Activated CD8-positive, alpha-beta memory T cell treated with anti-CD3 and anti-CD28 coated beads, Interleukin-2, amount 10 ng/mL, durations not matched to agents 7 days and 5 days (primary cell): ENCODE measurements at places on chromosomes 7 and 10. TPM values are rescaled to one million over a fixed set of nuclear protein-coding genes. Genes with fewer than 3 reads are reported as not detected.

- DNase-seq: no peak
Observed at GRCh38 chr10:31836569-31837406, 91.8 kb downstream of the ARHGAP12 start.

GRCh38 chr10:13272164-13272571, 27.7 kb downstream of the PHYH start:
- DNase-seq: no peak

DNA sequence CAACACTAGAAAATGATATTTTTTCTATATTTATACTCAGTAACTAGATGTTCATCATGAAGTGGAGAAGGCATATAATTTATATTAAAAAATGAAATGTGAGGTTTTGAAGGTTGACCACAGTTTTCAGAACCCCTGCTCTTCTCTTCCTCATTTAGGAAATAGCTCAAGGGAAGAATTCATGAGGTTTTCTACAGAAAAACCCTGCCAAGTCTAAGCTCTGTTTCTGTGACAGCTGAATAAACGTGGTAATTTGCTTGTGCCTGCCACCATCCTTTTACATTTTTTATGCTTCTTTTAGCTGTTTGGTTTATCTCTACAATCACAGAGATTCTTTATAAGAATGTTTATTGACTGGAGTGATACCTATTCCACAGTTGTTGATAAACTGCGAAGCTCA, 630.3 kb upstream of the POT1 start:
- DNase-seq: no peak

GRCh38 chr10:86348321-86349210, 18.0 kb downstream of the GRID1 start:
- no peak for DNase-seq

DNA sequence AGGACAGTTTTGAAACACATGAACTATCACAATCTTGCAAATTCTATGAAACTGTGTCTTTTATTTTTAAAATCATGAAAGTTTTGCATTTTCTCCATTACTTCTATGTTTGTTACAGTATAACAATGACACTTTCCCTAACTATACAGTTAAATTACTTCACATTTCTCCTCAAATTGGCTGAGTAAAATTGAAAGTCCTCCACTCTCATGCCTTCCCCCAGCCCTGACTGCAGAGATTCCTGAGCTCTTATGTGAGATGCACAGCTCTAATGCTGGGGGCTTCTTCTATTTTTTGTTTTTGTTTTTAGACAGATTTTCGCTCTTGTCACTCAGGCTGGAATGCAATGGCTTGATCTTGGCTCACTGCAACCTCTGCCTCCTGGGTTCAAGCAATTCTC, 22.7 kb upstream of the MAP3K8 start:
- no peak for DNase-seq

The SLC16A9 gene
- 0.16 TPM for total RNA-seq

DNA sequence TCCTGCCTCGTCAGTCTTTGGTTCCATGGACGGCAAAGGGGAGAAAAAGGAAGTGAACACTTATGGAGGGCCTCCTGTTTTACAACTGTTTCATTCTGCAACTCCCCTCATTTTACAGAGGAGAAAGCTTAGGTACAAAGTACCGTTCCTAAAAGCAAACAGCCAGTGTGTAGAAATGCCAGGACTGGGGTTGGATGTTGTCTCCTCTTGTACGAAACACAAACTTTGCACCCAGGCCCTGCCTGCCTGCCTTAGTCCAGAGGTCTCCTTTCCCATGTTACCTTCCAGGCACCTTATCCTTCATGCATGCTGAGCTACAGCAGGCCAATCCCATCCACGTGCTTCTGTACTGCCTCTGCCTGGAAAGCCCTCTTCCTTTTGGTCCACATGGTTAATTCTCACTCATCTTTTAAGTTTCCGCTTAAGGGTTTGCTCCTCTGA, 86.0 kb downstream of the ICA1 start:
- DNase-seq: no peak

GRCh38 chr7:151853896-151854719, 22.8 kb downstream of the PRKAG2 start:
- DNase-seq: no peak

DNA sequence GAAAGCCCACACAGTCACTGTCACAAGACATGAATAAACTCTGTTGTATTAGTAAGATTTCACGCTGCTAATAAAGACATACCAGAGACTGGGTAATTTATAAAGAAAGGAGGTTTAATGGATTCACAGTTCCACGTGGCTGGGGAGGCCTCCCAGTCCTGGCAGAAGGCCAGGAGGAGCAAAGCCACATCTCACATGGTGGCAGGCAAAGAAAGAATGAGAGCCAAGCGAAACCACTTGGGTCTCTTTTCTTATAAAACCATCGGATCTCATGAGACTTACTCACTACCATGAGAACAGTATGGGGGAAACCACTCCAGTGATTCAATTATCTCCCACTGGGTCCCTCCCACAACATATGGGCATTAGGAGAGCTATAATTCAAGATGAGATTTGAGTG, 110.2 kb downstream of the ST8SIA6 start:
- DNase-seq: no peak

DNA sequence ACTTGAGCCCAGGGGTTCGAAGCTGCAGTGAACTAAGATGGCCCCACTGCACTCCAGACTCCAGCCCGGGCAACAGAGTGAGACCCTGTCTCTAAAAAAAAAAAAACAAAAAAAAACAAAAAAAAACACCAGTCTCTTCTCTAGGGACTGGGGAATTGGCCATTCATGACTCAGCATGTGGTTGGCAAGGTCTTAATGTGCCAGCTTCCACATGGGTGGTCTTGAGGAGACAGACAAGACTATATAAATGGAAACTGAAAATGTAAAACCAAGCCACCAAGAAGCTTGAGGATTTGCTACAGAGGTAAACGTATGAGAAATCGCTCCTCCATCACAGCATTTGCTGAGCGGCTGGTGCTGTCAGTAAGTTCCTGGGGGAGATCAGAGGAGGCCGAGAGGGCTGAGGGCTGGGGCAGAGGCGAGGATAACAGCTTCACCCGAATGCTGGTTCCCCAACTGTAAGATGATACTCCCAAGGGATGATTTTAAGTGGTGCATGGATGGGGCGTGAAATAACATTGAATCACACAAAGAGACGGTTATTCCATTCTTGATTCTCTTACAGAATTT, 128.7 kb downstream of the C10orf105 start:
- DNase-seq: no peak

DNA sequence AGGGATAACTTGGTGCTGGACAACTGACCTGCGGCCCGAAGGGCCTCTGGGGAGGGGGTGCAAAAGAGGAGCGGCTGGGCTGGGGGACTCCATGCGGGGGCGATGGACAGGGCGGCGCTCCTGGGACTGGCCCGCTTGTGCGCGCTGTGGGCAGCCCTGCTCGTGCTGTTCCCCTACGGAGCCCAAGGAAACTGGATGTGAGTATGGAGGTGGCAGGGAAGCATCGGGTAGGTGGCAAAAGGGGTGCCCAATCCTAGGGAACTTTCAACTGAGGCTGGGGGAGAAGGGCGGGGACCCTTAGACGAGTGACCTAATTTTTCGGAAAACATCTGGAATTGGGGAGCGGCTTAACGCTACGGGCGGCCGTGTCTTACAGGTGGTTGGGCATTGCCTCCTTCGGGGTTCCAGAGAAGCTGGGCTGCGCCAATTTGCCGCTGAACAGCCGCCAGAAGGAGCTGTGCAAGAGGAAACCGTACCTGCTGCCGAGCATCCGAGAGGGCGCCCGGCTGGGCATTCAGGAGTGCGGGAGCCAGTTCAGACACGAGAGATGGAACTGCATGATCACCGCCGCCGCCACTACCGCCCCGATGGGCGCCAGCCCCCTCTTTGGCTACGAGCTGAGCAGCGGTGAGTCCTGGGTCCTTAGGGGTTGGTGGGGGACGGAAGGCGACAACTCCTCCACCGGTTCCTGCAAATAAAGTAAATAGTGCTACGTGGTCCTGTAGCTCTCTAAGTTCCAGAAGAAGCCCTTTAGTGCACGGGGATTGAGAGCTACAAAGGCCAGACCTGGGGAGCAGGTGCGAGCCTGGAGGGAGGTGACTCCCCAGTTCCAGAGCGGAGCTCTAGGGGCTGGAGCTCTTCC, 622 bp downstream of the WNT16 start:
- peak; percentile 60 for DNase-seq

GRCh38 chr7:104767826-104768536, 246.0 kb upstream of the KMT2E start:
- no peak for DNase-seq

The EPHB6 gene
- 5.1 TPM for total RNA-seq

DNA sequence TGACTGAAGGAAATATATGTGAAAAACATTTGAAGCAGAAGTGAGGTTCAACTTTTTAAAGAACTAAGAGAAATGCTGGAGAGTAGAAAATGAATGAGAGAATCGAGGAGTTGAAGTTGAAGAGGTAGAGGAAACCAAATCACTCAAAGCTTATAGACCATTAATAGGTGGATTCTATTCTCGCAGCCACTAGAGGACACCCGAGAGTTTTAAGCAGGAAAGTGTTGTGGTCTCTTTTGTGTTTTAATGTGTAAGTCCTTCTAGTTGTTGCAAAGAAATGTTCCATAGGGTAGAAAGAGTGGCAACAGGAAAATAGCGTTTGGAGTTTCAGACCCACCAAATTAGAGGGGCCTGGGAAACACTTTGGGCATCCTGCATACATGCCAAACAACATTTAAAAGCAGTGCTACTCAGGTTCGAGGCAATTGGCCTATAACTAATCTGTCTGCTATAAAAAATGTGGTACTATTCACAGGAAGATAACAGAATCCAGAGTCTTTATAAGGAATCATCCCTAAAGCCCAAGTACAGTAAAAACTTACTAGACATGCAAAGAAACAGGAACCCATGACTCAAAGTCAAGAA, 75.3 kb upstream of the TAS2R16 start:
- DNase-seq: no peak

DNA sequence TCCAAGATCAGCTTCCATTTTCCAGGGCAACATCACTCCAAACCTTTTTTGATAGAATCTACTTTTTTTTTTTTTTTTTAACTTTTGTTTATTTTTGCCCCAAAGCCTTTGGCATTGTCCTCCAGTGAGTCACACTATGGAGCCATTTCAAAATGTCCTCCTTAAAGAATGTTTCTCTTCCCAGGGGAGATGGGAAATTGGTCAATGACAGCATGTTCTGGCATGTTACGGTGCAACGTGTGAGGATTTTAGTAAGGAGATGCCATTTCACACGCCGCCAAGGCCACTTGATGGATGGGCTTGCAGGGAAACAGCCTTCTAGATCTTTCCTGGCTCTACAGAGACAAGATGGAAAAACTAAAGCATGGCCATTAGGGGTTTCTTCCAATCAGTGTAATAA, 30.7 kb upstream of the TRIL start:
- no peak for DNase-seq

- no peak for DNase-seq
Observed at GRCh38 chr10:129580010-129580409, 113.0 kb downstream of the MGMT start.

GRCh38 chr7:96388620-96389383, 66.9 kb upstream of the SLC25A13 start:
- DNase-seq: no peak

DNA sequence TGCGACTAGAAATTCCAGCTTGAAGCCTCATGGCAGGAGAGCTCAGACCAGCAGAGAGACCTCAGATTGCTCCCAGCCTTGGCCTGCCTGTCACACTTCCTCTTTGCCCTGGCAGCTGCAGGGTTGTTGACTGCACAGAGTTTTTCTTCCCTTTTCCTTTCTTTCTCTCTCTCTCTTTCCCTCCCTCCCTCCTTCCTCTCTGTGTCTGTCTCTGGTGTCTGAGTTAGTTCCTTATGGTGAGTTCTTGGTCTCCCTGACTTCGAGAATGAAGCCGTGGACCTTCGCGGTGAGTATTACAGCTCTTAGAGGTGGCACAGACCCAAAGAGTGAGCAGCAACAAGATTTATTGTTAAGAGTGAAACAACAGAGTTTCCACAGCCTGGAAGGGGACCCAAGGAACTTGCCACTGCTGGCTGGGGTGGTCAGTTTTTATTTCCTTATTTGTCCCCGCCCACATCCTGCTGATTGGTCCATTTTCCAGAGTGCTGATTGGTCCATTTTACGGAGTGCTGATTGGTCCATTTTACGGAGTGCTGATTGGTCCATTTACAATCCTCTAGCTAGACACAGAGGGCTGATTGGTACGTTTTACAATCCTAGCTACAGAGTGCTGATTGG, 266.3 kb downstream of the RPS24 start:
- DNase-seq: peak; percentile 39

GRCh38 chr7:24284699-24285506, 913 bp downstream of the NPY start:
- no peak for DNase-seq

DNA sequence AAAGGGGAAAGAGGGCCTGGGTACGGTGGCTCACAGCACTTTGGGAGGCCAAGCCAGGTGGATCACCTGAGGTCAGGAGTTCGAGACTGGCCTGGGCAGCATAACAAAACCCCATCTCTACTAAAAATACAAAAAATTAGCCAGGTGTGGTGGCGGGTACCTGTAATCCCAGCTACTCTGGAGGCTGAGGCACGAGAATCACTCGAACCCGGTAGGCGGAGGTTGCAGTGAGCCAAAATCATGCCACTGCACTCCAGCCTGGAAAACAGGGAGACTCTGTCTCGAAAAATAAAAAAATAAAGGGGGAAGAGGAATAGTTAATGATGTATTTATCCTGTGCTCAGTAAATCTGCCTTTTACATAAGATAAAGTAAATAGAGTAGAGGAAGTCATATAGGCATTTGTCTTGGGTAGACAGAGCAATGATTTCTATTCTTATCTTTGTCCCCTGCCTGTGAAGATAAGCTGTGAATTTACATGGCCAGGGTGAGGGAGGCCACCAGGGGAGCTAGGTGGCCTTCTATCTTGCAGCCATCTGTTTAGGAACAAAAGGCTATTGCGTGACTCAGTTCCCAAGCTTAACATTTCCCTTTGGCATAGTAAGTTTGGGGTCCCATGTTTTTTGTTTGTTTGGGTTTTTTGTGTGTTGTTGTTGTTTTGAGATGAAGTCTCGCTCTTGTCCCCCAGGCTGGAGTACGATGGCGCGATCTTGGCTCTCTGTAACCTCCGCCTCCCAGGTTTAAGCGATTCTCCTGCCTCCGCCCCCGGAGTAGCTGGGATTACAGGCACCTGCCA, 73.2 kb upstream of the GTF2I start:
- DNase-seq: no peak

The ANKRD61 gene
- 0.38 TPM for total RNA-seq

The GFRA1 gene
- total RNA-seq: not detected
